ENCODE measurements at places on chromosomes 7 and 10.

DNA sequence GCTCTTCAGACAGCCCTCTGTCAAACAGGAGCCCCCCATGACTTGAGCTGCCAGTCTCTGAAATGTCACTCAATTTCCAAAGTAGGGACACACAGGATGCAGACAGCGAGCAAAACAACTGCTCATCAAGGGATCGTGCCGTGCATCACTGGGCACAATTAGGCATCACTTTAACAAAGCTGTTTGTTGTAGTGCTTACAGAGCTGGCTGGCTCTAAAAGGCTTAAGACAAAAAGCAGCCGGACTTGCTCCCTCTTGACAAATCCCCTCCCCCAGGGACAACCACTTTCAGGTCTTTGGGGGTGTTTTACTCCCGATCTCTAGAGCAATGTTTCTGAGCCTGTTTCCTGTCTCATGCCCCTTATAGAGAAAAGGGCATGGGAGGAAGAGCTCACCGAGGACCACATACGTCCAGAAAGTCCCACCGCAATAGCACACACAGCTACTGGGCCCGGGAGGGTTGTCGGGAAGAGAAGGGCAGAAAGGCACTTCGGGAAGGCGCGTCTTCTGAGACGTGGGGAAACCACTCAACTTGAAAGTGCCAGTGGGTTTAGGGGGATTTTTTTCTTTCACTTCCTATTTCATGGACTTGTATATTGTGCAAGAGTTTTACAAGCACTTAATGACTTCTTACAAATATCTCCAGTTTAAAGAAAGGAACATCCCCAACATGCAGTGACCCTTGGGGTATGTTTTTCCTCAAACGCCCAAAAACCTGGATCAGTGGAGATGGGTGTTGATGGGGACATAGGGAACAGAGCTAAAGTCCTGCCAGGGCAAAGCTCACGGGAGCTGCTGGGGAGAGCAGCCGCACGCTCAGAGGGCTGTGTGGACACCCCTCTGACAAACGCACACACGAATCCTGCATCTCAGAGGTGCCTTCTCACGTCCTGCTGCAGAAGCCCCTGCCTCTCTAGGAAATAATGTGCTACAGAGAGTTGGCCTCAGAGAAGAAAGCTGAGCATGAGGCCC, 27.1 kb downstream of the LRRC20 start:
- no peak for DNase-seq

DNA sequence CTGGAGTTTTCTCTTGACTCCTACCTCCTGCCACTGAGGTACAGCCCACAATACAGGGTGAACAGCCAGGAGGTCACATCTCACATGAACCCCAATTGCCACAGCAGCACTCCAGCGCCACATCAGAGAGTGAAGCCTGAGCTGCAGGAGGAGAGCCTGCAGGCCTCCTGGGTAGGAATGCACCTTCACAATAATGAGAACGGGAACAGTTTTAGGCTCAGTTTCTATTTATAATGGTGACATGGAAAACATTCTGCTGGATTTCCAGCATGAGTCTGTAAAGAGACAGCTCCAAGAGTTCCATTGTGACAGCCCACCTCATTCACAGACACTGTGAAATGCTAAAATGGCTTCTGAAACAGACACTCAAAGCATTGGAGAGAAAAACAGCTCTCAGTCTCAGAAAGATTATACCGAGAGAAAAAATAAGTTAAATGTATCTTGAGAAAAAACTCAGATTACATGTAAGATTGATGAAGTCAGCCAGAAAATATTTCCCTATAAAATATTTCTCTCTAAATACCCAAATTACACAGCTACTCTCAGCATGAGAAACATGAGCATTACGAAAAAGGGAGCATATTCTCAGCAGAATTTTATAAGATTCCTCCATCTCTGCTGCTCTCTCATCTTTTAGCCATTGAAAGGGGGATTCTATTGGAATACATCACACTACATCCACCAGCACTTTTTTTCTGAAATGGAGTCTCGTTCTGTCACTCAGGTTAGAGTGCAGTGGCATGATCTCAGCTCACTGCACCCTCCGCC, 11.3 kb downstream of the ZNF680 start:
- no peak for DNase-seq

- DNase-seq: no peak
Observed at GRCh38 chr10:96509017-96509641, 4.6 kb downstream of the TLL2 start.

DNA sequence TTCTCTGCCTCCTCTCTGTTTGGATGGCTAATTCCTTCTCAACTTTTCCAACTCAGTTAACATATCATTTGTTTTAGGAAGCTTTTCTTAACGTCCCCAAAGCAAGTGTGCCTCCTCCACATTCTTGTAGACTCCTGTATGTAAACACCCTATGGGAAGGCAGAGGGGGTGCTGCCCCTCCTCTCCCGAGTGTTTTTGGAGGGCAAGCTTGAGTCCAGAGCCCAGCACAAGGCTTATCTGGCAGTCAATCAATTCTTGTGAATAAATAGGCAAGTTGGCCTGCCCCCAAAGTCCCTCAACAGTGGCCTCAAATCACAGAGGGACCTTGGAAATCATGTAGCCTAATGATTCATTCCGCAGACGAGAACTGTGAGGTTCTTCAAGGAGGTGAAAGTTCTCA, 305.6 kb downstream of the RPS24 start:
- no peak for DNase-seq

DNA sequence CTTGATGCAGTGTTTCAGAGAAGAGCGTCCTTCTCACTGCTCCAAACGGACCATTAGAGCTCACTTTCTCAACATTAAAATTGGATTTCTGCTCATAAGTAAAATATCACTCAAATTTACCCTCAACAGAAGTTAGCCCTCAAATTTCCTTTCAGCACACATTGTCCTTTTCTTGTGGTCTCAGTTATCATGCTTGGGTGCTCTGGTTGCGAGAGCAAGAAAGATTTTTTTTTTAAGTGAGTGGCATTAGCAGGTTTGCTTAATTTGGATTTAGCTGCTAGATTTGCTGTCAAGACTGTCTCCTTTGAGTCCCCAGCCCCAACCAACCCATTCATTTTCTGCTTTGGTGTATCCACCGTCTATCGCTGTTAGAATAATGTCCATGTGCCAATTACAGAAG, 2.6 kb upstream of the CH25H start:
- no peak for DNase-seq

GRCh38 chr7:99312316-99313203, 13.1 kb upstream of the ARPC1A start:
- DNase-seq: peak; percentile 60

GRCh38 chr7:5442757-5443305, 19.2 kb upstream of the TNRC18 start:
- no peak for DNase-seq

- DNase-seq: no peak
Observed at GRCh38 chr10:111656066-111656465, 527.5 kb downstream of the GPAM start.

All from naive thymus-derived CD8-positive, alpha-beta T cell (primary cell).